ENCODE measurements at places on chromosomes 1 and 21. TPM values are rescaled to one million over a fixed set of nuclear protein-coding genes. Genes with fewer than 3 reads are reported as not detected.

Gene KRTAP10-9
- total RNA-seq = not detected

Gene LRRC8B
- 1.8 TPM for total RNA-seq

Gene CAPN9
- not detected for total RNA-seq

Gene CLCA2
- total RNA-seq = 0.25 TPM

Gene BCAS2
- 61.5 TPM for total RNA-seq

Gene SCAMP3
- total RNA-seq = 43.9 TPM

Gene C1orf116
- total RNA-seq = under 0.01 TPM

Gene MIER1
- 42.0 TPM for total RNA-seq

Data from uterine smooth muscle cell (primary cell).